ENCODE measurements at places on chromosomes 2 and 18.

GRCh38 chr2:239630618-239631286, 229.9 kb upstream of the HDAC4 start:
- no peak for DNase-seq

DNA sequence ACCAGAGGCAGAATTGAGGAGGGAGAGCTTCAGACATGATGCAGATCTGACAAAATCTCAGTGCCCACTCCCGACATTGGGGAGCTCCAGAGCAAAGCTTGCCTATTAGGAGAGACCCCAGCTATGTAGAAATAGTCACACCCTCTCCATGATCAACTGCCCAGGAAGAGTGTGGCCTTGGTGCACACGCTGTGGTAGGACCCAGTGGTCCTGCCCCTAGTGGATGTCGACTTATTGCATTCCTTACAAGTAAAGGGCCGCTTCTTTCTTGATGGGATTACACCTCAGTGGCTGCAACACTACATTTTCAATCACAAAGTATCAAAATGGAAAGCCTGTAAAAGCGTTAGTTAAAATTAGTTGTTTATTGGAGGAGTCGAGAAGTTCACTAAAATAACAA, 64.2 kb downstream of the VRK2 start:
- DNase-seq: no peak

GRCh38 chr2:218366621-218367414, 10.2 kb downstream of the CATIP start:
- no peak for DNase-seq

GRCh38 chr2:152488075-152488474, 153.1 kb downstream of the FMNL2 start:
- no peak for DNase-seq

DNA sequence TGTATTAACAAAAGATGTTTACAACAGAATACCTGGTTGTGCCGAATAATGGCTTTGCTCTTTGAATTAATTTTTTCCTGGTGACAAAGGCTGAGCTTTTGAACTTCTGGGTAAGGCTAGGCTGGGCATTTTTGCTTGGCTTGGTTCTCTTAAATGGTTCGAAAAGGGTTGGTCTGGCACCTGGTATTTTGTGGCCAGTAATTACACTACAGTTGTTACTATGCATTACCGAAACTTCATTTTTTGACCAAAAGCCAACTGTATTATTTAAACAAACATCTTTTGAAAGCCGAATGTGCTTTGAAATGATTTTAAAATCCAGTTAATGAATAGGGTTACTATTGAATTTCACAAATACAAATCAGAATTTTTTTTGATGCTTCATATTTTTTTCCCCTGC, 19.4 kb upstream of the NFE2L2 start:
- DNase-seq: no peak

DNA sequence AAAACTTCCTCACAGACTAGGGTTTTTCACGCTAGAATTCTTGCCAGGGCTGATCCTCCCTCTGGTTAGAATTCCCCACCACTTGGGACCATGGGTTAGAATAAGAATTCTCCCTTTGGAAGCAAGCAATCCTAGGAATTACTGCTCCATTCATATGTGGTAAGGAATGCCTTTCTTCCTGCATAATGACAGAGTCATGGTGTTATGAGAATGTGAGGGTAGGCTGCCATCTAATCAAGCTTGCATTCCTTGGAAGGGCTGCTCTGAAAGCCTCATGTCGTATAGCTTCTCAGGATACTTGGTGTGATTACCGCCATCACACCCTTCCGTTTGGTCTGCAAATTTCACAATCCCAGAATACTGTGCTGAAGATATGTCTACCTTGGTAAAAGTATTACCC, 1282.4 kb upstream of the PIK3C3 start:
- DNase-seq: no peak

- DNase-seq: no peak
These were observed 32.8 kb downstream of the FMNL2 start for GRCh38 chr2:152367547-152368390.

GRCh38 chr2:121382744-121383143, 97.7 kb upstream of the TFCP2L1 start:
- no peak for DNase-seq

GRCh38 chr18:45628979-45629958, 14.0 kb downstream of the SLC14A2 start:
- no peak for DNase-seq

- DNase-seq: no peak
These were observed 17.2 kb downstream of the B4GALT6 start for GRCh38 chr18:31667185-31667584.

- DNase-seq: peak; percentile 64
These were observed 746 bp upstream of the POLR1B start for GRCh38 chr2:112541315-112542122.

DNA sequence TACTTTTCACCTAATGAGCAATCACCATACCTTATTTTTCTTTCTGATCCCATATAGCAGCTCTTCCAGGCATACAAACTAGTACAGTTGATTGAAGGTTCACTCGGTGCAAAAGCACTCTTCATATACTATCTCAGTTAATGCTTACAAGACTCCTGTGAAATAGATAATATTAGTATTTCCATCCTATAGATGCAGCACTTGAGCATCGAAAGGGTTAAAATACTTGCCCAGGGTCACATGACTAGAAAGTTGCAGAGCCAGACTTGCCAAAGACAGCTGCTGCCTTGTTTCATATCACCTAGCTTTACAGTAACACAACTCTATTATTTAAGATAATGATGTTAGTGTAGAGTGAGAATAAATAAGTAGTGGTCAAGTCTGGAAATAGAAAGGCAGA, 466.0 kb upstream of the TNP1 start:
- no peak for DNase-seq

DNA sequence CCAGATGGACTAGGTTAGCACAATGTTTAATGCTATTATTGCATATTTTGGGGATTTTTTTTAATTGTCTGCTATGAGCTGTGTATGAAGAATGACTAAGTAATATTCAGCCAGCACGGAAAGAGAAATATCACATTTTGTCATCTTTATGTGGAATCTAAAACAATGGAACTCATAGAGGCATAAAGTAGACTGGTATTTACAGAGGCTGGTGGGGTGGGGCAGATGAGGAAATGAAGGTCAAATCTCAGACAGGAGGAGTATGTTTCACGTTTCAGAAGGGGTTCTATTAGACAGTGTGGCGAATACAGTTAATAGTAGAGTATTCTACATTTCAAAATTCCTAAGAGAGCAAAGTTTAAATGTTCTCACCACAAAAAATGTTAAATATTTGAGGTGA, 4.7 kb downstream of the CDH19 start:
- DNase-seq: no peak

DNA sequence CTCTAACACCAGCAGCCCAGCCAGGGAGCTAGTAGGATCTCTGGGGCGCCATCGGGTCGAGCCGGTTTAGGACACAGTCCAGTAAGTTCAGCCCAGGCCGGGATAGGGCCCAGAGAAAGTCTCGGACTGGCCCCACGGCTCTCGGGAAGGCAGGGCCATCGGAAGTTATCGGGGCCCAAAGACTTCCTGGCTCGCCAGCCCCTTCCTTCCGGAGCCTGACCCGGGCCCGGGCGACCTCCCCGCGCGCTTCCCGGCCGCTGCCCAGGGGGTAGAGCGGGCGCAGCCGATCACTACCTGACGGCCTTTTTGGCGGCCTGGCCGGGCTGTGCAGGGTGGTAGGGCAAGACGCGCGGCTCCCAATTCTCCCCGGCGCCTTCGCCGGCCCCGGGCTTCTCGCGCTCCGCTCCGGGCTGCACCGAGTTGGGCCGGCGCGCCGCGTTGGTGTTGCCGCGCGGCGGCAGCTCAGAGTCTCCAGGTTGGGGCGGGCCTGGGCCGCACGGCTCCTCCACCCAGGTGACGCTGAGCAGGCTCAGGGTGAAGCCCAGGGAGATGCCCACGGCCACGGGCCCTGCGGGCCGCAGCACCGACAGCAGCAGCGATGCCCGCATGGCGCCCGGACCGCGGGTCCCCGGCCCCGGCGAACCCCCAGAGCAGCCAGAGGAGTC, 546 bp downstream of the CHPF start:
- no peak for DNase-seq

- peak; percentile 56 for DNase-seq
These were observed 809 bp downstream of the DBI start for GRCh38 chr2:119367472-119368099.

All from BE2C (cell line).